ENCODE measurements at places on chromosomes 5 and 9.

DNA sequence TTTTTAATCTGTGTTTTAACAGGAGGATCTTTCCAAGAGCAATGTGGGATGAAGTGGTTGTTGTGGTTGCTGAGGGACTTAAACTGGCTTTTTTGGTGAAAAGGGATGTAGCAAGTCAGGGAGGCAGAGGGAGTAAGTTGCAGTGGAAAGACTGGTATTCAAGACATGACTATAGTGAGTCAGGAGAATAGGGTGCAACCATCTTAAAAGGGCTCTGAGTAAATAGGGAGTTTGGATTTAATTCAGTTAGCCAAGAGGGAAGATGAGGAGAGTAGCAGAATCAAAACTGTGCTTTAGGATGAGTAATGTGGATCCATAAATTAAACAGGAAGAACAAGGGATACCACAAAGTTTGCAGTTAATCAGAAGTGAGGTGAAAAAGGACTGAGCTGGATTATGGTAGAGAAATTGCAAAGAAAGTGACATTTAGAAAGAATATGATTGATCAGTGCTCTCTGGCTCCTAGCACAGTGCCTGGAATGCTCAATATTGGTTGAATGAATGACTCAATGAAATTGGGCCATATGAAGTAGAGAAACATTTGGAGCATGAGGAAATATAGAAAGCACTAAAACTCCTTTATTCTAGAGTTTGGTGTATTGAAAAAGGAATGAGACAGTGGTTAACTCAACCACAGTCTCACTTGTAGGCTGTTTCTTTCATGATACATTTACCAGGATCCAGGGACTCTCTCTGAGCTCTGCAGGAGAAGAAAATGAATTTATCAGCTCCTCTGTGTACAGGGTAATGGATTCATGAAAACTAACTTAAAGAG lies 5.1 kb downstream of the POLR3G start:
- DNase-seq = no peak

- DNase-seq = no peak
Measured at GRCh38 chr9:110755179-110755578, 86.6 kb downstream of the MUSK start.

- no peak for DNase-seq
Measured at GRCh38 chr5:108461628-108462367, 79.9 kb upstream of the FBXL17 start.

- no peak for DNase-seq
Measured at GRCh38 chr9:33461492-33461891, 12.2 kb downstream of the NOL6 start.

DNA sequence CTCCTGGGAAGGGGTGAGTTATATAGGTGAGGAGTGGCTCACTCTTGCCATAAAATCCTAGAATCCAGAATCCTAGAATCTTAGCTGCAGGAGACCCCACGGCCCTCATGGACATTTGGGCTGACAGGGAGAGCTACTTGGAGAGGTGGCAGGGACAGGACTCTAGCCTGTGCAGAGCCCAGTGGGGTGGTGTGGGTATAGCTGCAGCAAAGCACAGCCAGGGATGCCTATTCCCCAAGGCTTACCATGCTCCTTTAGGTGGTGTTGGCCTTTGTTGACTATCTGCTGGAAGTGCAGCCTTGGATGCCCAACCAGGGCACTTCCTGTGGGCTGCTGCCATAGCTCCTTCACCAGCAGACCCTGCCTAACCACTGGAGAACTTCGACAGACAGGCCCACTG lies 70.0 kb upstream of the PTPN3 start:
- no peak for DNase-seq

DNA sequence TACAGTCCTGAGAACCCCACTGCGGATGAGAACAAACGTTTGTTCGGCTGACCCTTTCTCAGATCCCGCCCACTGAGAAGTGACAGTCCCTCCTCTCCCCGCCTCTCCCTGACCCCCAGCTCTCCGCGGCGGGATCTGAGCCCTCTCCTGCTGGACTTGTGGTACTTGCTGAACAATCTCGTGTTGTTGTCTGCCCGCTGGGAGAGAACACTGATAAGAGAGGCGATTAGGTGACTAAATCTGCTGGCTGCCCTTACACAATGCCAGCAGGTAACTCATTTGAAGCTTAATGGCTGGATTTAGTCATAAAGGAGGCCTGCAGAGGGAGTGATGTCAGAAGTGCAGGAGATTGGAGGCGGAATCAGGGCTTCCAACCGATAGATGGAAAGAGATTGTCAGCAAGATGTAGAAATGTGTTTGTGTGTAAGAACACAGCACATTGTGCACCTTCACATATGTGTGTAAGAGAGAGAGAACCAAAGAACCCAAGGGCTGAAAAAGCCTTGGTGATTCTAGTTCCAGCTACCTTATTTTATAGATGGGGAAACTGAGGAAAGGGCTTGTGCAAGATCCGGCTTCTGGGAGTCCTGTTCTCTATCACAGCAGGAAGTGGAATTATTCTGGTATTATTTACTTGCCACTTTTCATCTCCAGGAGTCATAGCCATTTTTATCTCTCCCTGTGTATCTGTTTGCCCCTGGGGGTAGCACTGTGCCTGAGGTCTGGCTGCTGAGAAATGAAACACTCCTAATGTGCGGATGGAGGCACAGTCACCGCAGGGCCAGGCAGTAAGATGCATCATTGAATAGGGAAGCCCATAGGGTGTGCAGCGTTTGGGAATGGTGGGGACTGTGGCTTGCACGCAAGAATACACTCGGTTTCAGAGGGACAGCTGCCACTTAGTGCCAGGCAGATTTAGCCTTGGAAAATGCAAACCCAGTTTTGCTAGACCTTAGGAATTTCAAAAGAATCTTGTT lies 203.7 kb upstream of the MSX2 start:
- DNase-seq = no peak

- no peak for DNase-seq
Measured at GRCh38 chr9:129198319-129199043, 20.4 kb upstream of the IER5L start.

GRCh38 chr5:92064993-92065392 lies 681.9 kb upstream of the ARRDC3 start:
- no peak for DNase-seq

- DNase-seq = no peak
Measured at GRCh38 chr9:1384816-1385215, 334.7 kb downstream of the DMRT2 start.

- no peak for DNase-seq
Measured at GRCh38 chr9:136326761-136327303, 507 bp upstream of the GPSM1 start.

GRCh38 chr5:31901807-31902530 lies 263.0 kb downstream of the PDZD2 start:
- no peak for DNase-seq

- DNase-seq = no peak
Measured at GRCh38 chr5:52783226-52783959, 4.3 kb upstream of the ITGA1 start.

DNA sequence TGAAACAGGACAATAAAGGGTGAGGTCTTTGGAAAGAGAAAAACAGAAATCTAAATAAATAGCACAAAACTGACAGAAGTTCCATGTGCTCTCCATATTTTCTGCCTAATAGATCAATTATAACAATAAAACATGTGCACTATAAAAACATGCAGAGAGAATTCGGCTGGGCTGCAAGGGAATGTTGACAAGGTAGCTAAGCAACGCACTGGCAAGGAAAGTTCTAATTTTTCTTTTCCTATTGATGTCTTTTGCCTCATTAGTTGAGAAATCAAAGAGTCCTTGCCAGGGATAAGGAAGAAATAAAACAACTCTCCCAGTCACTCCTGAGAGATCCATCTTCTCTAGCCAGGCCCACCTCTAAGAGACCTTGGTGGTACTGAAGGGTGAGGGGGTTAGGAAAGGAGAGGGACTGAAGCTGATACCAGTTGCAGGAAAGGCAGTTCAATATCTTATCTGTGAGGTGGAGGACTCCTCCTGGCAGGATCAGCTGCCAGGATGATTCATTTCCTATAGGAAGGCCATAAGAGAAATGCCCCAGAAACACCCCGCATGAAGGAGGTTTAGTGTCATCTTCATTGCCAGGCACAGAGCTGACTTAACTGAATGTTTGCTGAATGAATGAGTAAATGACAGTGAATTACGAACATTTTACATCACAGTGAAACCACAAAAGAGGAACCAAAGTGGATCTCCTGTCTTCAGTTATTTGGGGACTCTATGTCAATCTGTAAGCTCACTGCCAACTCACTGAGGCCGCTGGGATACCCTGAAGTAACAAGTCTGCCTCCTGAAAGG lies 63.7 kb upstream of the IFNK start:
- no peak for DNase-seq

DNA sequence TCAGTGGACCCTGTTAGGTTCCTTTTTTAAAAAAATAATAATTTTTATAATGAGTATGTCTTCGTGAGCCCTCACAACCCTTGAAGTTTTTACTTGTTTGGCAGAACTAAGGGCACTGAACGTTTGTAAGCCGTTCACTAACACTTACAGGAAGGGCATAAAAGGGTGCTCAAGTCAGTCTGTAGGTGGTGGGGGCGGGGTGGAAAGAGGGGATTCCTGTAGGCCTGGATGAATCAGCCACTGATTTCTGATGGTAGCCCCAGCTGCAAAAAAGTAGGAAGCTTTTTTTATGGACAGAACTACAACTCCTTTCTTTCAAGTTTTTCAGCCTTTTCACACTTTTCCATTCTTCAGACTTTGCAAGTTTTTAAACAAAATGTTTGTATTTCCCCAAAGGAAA lies 35.8 kb downstream of the PIK3R1 start:
- no peak for DNase-seq

DNA sequence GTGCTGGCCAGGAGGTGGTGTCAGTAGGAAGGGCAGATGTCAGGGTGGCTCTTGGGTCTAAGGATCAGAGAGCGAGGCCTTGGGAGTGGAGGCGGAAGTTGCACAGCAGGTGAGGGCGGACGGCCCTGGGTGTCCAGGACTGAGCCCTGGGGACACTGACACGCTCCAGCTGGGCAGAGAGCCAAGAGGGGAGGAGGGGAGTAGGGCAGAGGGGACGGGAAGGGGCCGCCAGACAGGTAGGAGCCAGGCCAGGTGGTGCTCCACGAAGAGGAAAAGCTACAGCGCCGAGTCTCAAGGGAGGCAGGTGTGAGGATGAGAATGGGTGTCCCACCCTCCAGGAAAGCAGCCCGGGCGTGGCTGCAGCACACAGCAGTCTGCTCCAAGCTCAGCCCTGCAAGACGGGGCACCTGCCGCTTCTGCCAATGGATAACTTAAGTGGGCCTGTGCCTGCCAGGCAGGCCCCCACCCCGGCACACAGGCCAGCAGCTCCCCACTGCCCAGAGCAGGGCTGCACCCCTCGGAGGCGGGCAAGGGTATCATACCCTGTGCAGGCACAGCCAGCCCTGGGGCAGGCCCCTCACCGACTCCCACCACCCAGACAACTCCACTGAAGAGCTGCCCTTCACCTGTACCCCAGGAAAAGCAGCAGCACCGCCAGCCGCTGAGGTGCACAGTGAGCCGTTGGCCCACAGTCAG lies 4.9 kb downstream of the TPRN start:
- DNase-seq = no peak

DNA sequence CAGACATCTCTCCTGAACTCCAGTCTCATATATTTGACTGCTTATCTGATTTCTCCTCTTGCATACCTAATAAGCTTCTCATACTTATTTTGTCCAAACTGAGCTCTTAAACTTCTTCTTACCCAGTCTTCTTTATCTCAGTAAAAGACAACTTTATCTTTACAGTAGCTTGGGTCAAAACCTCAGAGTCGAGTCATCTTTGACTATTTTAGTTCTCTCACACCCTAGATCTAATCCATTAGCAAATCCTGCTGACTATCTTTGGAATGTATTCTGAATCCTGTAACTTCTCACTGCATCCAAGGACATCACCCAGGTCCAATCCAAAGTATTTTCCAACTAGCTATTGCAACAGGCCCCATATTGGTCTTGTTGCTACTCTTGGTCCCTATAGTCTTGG lies 11.8 kb upstream of the JAK2 start:
- no peak for DNase-seq

GRCh38 chr5:41412496-41412895 lies 97.9 kb downstream of the PLCXD3 start:
- no peak for DNase-seq

DNA sequence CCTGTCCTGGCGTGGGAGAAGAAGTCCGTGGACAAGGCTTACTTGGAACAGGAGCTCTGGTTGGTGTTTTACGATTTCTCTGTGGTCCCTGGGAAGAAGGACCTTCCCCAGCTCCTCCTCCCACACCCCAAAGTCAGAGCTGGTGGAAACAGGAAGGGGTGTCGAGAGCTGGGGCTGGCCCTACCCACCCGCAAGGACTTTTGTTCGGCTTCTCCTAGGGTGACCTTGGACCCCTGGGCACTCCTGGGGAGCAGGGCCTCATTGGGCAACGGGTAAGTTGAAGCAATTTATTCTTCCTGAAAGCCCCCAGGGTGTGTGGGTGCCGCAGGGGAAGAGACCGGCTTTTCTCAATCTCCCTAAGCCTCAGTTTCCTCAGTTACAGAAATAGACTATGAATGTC lies 53.9 kb upstream of the ORM1 start:
- no peak for DNase-seq

DNA sequence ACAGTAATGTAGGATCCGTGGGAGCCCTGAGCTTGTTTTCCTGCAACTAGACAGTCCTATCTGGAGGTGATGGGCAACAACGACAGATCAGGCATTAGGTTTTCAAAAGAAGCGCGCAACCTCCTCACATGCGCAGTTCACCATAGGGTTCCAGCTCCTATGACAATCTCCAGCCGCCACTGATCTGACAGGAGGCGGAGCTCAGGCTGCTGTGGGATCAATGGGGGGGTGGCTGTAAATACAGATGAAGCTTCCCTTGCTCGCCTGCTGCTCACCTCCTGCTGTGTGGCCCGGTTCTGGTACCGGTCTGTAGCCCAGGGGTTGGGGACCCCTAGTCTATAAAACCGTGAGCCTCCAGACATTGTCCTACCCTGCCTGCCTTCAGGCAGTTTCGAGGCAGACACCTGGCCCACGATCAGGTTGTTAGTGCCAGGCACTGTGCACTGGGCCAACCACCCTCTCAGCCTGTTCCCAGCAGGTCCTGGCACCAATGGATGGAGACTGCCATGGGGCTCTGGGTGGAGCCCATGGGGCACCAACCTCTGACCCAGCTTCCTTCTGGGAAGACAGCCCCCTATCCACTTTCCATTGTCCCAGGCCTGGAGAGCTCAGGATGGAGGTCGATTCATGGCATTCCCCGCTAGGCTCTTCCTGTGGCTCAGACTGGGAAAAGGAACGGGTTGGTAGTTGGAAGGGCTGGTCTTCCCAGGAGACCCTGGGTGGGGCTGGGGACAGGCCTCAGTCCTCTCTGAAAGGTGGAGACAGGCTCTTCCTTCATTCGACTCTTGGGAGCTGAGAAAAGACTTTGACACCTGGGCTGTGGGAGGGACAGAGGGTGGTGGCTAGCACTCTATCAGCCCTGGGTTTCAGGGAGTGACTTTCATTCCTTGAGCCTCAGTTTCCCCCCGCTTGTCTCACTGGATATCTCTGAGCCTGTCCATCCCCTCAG lies 1.7 kb downstream of the ENDOG start:
- no peak for DNase-seq

GRCh38 chr9:116646661-116647514 lies 40.2 kb upstream of the TRIM32 start:
- no peak for DNase-seq

DNA sequence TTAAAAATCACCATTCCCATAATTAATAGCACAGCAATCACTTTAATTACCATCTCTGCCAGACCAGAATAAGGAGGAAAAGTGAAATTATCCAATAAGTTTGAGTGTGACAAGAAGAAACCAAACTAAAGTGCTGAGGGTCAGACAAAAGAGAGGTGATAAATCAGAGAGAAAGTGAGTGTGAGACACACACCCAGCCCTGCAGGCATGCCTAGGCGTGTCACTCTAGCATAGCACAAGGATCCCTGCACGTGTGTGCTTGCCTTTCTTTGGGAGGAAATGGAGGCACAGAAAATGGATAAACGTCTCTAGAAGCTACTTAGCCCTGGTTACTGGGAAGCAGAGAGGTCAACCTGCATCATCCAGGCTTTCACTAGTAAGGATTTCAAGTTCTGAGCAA lies 56.2 kb downstream of the SEMA6A start:
- no peak for DNase-seq

All from HL-60 (cell line).